ENCODE measurements at places on chromosomes 2 and 18.

GRCh38 chr2:212683346-212684097 lies 144.9 kb upstream of the ERBB4 start:
- no peak for DNase-seq

- DNase-seq, result no peak
Measured at GRCh38 chr18:4510711-4511110, 55.6 kb upstream of the DLGAP1 start.

GRCh38 chr18:13485182-13485581 lies 241.2 kb downstream of the FAM210A start:
- DNase-seq, result no peak

DNA sequence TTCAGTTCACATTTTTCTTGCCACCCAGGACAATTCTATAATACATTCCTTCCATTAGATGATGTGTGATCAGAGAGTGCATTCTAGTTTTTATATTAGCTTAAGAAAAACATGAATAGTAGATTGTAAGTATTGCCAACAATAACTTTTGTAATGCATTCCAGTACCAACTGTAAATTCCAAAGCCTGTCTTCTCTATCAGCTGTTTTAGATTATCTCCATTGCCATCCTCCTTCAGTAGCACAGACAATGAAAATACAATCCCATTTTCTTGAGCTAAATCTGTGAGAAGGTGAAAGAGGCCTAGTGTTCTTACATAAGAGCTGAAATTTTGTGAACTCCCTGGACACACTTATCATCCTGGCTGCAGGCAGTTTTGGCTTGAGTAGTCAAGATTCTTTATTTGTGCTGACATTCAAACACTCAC lies 103.9 kb downstream of the CCBE1 start:
- DNase-seq, result no peak

GRCh38 chr2:124566518-124566970 lies 541.5 kb downstream of the CNTNAP5 start:
- DNase-seq, result no peak

GRCh38 chr18:63299837-63300745 lies 19.5 kb downstream of the BCL2 start:
- no peak for DNase-seq

DNA sequence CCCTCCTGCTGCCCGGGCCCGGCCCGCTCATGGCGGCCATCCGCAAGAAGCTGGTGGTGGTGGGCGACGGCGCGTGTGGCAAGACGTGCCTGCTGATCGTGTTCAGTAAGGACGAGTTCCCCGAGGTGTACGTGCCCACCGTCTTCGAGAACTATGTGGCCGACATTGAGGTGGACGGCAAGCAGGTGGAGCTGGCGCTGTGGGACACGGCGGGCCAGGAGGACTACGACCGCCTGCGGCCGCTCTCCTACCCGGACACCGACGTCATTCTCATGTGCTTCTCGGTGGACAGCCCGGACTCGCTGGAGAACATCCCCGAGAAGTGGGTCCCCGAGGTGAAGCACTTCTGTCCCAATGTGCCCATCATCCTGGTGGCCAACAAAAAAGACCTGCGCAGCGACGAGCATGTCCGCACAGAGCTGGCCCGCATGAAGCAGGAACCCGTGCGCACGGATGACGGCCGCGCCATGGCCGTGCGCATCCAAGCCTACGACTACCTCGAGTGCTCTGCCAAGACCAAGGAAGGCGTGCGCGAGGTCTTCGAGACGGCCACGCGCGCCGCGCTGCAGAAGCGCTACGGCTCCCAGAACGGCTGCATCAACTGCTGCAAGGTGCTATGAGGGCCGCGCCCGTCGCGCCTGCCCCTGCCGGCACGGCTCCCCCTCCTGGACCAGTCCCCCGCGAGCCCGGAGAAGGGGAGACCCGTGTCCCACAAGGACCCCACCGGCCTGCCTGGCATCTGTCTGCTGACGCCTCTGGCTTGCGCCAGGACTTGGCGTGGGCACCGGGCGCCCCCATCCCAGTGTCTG lies 767 bp downstream of the RHOB start:
- DNase-seq, result no peak

DNA sequence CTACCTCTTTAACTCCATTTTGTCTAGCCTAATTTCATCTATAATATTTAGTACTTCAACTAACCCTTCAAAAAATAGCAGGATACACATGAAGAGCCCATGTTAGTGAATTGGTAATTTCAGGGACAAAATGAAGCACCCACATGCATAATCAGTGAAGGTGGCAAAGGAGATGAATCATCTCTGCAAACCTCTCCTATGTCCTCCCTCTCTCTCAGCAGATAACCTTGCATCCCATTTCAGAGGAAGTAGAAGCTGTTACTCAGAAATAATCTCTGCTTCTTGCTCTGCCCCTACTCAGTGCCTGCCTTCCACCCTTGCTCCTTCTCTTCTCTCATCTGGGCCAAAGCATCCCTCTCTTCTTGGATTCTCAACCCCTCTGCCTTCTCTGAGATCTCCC lies 60.2 kb upstream of the CAVIN2 start:
- DNase-seq, result no peak

DNA sequence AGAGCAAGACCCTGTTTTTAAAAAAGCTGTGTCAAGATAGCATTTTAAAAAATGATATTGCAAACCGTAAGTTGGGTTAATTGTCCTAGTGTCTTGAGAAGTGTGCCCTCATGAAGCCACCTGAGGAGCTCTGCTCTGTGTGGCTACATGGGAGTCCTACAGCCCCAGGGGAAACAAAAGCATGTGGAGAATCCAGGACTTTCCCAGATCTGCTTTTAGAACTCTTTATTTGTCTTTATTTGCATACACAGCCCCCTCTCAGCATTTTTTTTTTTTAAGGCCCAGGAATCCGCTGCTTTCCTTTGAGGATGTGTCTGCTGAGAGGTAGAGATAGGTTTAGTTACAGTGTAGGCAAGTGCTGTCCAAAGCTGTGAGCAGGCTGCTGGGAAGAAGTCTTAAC lies 219.2 kb downstream of the FHOD3 start:
- DNase-seq, result no peak

GRCh38 chr2:223998948-223999347 lies 40.1 kb downstream of the SERPINE2 start:
- no peak for DNase-seq

All from stimulated activated CD4-positive, alpha-beta T cell treated with anti-CD3 and anti-CD28 coated beads, Interleukin-1b, Interleukin-23, amount 100 ng/mL, for 1 hour (primary cell).